ENCODE measurements at places on chromosomes 6 and 20.

DNA sequence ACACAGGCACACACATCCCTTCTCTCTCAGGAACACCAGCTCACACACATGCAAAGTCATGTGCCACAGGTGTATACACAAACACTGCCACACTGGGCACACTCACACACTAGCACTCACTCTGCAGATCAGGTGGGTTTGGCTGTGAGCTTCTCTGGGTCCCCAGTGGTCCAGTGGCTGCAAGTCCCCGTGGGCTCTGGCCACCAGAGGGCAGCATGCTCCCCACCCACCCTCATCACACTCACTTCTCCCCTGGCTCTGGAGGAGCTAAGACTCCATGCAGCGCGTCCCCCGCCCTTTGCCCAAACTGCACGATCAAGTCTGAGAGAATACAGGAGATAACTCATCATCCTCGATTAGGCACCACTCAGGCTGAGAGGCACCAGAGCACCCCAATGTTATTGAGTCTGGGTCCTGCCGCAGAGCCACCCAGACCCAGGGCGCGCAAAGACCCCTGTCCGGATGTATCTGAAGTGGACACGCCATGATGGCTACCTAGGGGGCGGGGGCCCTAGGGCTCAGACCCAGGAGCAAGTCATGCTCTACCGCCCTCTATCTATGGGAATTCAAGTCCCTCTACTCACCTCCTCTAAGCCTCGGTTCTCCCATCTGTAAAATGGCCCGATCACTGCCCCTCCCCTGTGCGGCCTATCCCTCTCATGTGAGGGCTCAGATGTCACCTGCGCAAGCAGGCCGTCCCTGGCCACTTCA lies 90.5 kb downstream of the GRM4 start:
- peak; percentile 62 for DNase-seq

DNA sequence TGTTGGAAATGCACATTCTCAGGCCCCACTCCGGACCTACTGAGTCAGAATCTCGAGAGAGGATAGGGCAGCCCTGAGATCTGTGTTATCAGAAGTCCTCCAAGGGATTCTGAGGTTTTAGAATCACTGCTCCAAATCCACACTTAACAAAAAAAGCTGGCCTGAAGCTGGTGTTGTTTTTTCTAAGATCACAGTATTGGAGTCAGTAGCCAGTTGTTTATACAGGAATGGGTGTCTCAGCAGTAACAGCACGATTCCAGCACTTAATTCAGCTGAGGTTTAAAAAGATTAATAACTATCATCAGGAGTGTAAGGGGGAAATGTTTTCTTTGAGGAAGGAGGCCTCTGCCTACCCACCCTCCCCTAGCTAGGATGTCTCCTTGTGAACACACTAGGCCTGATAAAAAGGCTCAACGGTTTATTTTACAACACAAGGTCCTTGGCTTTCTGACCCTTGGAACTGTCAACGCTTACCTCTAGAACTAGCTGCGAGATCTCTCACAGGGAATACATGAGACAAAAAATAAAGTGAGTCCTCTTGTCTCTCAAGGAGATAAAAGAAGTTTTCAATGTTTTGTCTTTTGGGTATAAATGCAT lies 505.4 kb downstream of the CD83 start:
- DNase-seq: no peak

- DNase-seq: peak; percentile 15
Measured at GRCh38 chr20:15902493-15902892, 670.8 kb downstream of the KIF16B start.

- DNase-seq: peak; percentile 96
Measured at GRCh38 chr6:3808759-3809514, 40.2 kb upstream of the FAM50B start.

DNA sequence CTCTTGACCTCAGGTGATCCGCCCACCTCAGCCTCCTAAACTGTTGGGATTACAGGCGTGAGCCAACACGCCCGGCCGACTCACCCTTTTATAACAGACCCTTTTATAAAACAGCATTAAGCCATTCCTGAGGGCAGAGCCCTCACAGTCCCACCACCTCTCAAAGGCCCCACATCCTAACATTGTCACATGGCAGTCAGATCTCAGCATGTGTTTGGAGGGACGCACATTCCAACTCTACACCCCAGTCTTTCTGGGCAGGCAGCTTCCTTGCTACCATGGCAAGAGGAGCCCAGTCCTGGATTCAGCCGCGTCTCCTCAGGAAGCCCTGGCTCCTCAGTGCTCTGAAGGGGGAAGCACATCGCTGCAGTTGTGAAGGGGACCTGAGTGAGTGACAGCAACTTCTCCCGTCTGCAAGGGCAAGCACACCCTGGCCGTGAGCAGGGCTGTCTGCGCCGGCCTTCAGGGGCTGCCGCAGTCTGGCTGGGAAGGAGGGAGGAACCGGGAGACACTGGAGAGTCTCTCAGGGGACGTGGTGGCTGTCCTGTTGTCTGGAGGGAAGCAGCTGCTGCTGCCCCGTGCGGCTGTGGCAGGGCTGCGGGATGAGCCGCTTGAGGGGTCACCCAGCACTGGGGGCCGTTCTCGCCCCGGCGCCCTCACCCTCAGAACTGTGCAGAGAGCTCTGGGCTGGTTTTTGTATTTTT lies 15.9 kb downstream of the OSBPL2 start:
- DNase-seq: no peak

- no peak for DNase-seq
Measured at GRCh38 chr6:157066781-157067491, 256.4 kb downstream of the TMEM242 start.

DNA sequence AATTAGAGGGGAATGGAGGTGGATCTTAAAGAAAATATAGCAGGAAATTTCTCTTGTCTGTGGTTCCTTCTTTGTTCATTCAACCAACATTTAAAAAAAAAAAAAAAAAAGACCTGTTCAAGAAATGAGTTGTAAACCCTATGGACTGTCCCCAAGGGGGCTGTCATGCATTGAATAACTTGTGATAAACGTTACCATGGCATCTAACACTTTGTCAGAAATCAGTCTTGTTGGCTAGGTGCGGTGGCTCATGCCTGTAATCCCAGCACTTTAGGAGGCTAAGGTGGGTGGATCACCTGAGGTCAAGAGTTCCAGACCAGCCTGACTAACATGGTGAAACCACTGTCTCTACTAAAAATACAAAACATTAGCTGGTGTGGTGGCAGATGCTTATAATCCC lies 381.7 kb downstream of the BCKDHB start:
- no peak for DNase-seq

DNA sequence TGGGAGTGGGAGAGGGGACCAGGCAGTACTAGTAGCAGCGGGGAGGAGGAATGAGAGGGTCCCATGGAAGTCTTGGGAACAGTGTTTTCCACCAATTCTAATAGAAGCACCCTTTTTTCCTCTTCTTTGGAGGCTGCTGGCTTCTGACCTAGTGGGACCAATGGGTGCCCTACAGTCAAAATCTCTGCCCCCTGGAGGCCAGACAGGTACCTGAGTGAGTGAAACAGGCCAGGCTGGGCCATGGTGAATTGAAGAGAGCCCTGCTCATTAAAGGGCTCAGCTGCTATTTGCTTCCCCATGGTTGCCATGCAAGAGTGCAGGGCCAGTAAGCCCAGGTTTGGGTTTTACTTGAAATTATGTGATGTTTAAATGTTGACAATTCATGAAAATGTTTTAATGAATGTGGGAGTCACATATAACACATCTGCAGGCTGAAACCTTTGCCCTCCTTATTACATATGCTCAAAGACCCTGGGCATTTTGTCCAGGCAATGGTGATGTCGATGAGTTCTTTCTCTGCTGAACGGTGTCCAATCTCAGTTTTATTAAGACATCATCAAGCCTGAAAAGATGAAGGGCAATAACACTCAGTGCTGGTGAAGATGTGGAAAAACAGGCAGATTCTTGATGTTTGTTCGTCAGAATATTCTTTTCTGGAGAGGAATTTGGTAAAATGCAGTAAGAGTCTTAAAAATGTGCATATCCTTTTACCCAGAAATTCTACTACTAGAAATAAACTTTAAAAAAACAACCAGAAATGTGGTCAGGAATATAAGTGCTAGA lies 42.3 kb upstream of the OCSTAMP start:
- DNase-seq: no peak

- DNase-seq: no peak
Measured at GRCh38 chr20:34047010-34047687, 53.4 kb downstream of the RALY start.

- peak; percentile 91 for DNase-seq
Measured at GRCh38 chr6:99425647-99426450, 741 bp upstream of the PNISR start.

GRCh38 chr6:71045296-71045695 lies 88.4 kb upstream of the B3GAT2 start:
- DNase-seq: no peak

DNA sequence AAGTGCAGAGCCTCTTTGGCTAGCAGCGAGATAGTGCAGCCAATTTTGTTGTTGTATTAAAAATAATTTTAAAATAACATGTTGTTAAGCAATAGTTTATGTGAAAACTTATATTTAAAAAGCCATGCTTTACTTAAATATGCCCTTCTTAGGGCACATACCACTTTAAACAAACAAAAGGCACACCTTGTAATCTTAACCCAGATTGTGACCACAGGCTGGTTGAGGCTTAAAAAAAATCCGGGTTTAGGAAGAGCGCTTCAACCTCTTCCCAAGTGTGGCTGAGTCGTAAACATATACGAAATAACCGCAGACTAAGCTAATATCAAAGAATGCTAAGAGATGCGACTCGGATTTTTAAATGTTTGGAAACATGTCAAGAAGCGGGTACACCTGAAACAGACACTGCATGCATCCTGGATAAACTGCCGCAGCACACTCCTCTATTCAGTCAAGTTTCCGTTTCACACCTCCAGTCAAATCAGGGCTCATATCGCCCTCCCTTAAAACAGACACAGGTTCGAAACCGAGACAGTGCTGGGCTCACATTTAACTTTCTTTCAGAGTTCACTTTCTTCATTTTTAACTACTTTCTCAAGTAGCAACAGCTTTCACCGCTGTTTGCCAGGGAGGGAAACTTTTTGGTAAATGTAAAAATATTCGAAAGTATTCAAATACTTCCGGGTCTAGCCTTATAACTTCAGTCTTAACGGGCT lies 1.5 kb downstream of the DEK start:
- DNase-seq: peak; percentile 31

DNA sequence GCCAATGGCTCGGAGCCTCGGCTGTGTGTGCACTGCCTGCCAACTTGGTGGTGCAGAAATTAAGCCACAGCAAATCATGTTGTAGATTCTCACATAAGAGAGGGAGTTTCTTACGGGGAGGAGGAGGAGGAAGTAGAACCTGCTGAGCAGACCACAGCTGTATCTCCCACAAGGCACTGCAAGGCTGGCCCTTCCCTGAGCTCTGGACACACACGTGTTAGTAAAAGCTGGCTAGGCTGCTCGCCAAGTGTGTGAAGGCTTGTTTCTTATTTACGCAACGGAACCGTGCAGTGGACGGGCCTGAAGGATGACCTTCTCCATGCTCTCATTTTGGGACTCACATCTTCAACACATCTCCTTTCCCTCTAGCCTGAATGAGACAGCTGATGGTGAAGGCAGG lies 15.7 kb upstream of the QKI start:
- DNase-seq: no peak

DNA sequence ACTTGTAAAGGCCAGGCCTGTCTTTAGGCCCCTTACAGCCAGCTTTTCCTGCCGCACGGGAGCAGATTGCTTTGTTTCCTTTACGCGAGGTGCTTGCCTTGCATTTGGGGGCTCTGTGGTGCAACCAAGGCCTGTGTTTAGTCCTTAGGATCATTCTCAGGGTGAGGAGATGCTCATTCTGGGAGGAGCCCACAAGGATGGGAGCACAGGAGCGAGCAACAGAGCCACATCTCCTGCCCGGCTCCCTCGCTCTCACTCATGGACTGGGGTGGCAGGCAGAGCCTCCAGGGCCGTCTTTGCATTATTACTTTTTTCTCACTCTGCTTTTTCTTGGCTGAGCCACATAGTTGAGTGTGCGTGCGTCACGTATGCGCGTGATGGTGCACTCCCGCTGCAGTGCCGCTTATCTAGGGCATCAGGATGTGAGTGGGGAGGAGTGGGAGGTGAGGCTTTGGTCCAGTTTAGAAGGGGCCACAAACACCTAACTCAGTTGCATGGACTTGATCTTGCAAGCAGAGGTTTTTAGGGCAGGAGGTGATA lies 19.1 kb downstream of the DYNLRB1 start:
- no peak for DNase-seq

GRCh38 chr20:61683721-61684120 lies 382.0 kb downstream of the TAF4 start:
- DNase-seq: no peak

- DNase-seq: no peak
Measured at GRCh38 chr20:8509809-8510208, 377.7 kb downstream of the PLCB1 start.

DNA sequence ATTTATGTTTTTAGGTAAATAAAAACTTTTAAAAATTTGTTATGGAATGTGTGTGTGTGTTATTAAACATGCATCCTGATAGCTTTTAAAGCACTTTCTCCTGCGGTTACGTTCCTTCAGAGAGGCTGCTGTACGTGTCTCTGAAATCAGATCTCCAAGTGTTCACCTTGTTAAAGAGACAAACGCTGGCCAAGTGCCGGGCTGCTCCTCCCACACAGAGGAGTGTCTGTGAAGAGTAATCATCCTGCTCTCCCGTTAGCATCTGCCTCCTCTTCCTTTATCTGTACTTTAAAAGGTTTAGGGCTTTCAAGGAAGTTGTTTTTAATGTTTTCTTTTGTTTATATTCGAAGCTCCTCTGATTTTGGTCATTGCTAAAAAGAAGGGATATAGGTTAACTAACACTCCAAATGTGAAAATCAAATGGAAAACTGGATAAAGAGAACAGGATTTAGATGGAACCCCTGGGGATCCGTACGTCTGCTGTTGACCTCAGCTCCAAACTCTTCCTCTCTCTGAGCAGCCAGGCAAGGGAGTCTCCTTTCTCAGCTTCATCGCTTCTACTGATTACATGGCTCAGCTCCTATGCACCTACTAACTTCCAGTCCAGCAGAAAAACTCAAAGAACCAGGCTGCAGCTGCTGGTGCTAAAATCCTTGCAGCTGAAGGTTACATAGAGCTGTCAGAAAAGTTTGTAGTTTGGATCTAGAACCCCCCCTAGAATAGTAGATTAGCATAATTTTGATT lies 20.0 kb downstream of the IRF4 start:
- DNase-seq: no peak

GRCh38 chr6:53770780-53771249 lies 24.0 kb upstream of the LRRC1 start:
- DNase-seq: no peak

GRCh38 chr6:139623372-139623771 lies 248.9 kb upstream of the CITED2 start:
- no peak for DNase-seq

DNA sequence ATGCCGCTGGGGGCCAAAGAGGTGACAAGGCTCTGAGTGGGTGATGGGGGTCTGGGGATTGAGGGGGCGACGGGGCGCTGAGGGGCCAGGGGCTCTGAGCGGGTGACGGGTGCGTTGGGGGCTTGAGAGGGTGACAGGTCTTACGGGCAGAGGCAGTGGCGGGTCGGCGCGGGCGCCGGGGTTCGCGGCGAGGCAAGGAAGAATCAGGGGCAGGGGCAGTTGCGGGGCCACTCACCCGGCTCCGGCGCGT lies 146 bp downstream of the ZNFX1 start:
- no peak for DNase-seq

DNA sequence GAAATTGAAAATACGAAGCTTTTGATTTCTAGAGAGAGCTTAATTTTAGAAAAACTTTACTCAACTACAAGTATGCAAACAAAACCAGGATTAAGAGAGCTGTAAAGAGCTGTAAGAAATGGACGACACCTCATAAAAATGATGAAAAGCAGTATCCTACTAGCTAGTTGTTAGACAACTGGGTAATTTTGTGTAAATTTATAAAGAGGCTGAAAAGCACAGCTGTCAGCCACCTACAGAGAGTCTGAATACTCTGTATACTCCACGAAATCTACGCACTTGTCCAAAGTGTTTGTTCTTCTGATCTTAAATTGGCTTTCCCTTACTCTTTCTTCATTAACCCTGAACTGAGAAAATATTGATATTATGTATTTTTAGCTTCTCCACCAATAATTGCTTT lies 808.4 kb upstream of the EPHA7 start:
- DNase-seq: no peak
